AG08396 (cell line): ENCODE measurements at places on chromosomes 3 and 15.
A peak's percentile ranks its signal among the peaks of the same experiment; 100 is the strongest.

GRCh38 chr15:62546628-62547027, 381.5 kb upstream of the C2CD4B start:
- no peak for DNase-seq

- DNase-seq = no peak
Observed at GRCh38 chr15:49439678-49440395, 16.8 kb downstream of the FGF7 start.

DNA sequence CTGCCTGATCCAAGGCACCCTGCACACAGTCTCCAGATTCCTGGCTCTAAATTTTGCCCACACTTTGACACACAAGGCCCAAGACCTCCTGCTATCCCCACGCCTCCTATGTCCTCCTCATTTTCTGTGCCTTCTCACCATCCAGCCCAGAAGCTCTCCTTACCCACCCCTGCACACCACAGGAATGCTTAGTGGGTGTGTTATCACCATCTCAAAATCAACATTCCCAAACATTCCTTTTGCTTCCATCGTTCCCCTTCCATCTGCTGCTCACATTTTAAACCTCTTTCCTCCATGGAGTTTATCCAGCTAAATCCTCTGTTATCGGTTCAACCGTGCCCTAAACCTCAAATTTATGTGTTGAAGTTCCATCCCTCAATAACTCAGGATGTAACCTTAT, 43.9 kb downstream of the DGKG start:
- DNase-seq = no peak

- no peak for DNase-seq
Observed at GRCh38 chr15:88262064-88262463, 5.5 kb upstream of the NTRK3 start.

- DNase-seq = no peak
Observed at GRCh38 chr3:71265365-71265915, 318.1 kb downstream of the FOXP1 start.

DNA sequence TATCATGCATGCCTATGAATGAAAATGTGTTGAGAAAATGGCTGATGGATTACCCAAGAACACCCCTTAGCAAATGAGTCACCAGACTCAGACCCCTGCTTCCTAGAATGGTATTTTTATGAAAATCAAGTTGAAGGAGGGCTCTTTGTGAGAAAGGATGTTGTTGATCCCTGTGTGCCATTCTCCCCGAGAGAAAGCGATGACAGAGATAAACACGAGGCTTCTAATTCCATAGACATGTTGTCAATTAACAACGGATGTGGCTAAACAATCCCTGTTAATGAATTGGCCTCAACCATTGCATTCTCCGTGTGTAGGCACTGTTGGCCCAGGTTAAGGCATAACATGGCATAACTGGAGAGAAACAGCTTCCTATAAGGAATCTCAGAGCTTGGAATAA, 5.8 kb upstream of the OXTR start:
- DNase-seq = no peak

DNA sequence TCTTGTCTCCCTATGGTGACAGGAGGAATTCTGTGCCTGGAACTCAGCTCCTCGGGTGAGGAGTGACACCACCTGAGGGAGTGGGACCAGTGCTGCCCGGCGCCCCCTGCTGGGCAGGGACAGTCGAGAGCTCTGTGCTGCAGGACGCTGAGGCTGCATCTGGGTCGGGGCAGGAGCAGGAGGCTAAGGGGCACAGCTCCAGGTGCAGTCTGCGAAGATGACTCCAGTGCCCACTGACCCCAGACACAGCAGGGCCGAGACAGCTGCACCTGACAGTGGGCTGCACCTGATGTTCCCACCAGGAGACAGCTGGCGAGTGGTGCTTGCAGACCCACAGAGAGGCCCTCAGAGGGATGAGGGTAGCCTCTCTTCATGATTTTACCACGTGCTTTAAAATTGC, 152.9 kb downstream of the ATP10A start:
- peak; percentile 63 for DNase-seq

GRCh38 chr3:45640724-45641361, 46.3 kb downstream of the LIMD1 start:
- DNase-seq = no peak

DNA sequence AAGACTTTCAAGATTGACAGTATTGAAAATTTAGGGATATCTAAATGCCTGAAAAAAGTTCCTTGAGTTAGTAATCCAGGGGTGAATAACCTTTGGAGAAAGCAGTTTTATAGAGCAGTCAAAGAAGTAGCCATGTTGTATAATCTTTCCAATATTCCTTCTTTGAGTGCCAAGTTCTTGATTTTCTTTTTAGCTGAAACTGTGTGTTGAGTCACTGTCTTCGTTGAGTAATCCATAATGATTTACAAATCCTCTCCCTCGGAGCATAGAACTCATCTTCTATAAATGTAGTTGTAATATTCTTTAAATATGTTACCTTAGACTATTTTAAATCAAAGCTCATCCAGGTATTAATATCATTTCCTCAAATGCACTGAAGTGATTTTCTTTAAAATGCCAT, 135.2 kb downstream of the BBX start:
- no peak for DNase-seq

DNA sequence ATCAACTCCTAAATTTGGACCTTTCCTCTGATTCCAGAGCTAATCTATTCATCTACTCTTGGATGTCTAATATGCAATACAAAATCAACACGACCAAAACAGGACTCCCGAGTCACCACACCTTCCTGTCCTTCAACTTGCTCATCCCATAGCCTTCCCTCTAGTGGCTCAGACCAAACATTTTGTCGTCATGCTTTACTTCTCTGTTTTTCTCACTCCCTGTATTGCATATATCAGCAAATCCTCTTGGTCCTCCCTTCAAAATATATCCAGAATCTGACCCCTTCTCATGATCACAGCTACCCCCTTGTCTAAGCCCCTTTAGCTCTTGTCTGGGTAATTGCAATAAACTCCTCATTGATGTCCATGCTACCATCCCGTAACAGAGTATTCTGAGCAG, 30.5 kb upstream of the DCP1A start:
- DNase-seq = no peak

DNA sequence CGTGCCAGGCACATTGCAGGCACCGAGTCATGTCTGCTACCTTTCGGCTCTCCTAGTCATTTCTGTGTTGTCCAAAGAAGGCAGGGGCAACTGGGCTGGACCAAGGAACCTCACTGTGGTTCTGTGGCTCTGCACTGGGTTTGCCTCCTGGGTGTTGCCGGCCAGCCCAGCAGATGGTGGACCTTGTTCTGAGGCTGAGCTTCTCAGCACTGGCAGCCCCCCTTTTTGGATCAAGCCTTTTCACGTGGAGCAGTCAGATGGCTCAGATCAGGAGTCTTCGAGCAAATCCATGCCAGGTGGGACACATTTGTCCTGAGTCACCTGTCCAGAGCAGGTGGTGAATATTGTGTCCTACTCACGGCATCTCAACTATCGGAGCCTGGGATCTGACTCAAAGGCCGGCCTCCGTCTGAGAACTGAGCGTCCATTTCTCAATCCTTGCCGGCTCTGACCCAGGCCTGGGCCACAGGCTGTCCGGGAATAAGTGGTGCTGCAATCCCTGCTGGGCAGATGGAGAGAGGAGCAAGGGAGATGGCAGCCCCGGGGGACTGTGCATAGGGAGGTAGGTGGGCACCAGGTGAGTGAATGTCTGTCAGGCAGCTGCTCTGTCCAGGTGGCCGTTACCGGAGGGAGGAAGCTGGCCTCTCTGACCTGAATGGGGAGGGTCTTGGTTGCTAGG, at the start of gene IL16:
Gene IL16, plus strand, starts transcription at position 304 of the 679 bp plus-strand sequence. CDS start 28,521 bp downstream, outside the sequence.
- DNase-seq = no peak

- DNase-seq = no peak
Observed at GRCh38 chr3:120080836-120081235, 13.4 kb downstream of the GSK3B start.
